Stimulated activated CD4-positive, alpha-beta T cell treated with anti-CD3 and anti-CD28 coated beads, Interleukin-2, amount 100 ng/mL, for 4 hours (primary cell): ENCODE measurements at places on chromosomes 13 and 19.

- DNase-seq, result no peak
Observed at GRCh38 chr13:44921931-44922758, 67.1 kb downstream of the NUFIP1 start.

DNA sequence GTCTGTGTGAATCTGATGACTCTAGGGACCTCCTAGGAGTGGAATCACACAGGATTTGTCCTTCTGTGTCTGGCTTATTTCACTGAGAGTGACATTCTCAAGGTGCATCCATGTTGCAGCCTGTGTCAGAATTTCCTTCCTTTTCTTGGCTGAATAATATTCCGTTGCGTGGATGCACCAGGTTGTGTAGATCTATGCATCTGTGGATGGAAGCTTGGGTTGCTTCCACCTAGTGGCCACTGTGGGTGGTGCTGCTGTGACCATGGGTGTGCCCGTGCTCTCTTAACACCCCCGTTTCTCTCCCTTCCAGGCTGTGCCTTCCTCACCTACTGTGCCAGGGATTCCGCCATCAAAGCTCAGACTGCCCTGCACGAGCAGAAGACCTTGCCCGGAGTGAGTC is 26.2 kb downstream of the CELF5 start:
- no peak for DNase-seq

GRCh38 chr13:108494991-108495645 is 134.3 kb upstream of the MYO16 start:
- no peak for DNase-seq

GRCh38 chr13:77034881-77035280 is 7.9 kb upstream of the FBXL3 start:
- DNase-seq, result no peak

DNA sequence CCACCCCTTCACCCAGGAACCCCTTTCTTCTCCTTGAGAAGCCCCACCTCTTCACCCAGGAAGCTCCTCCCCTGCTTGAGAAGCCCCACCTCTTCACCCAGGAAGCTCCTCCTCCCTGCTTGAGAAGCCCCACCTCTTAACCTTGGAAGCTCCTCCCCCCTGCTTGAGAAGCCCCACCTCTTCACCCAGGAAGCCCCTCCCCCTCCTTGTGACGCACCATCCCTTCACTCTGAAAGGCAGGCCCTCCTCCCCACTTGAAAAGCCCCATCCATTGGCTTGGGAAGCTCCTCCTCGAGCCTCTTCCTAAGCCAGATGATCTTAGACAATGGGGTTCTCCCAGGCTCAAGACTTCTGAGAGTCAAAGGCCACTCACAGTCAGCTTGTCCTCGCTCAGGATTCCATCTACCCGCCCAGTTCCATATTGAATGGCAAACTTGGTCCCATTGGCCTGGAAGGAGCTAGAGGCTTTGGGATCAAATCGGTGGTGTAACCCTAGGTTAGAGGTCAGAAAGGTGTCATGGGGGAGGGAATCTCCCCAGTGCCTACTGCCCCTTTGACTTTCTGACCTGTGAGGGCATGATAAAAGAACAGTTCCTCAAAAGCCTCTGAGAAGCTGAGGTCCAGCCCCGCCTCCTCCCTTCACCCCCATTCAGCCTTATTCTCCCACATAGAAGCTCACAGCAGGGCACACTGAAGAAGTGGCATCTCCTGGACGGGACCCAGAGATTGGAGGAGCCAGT is 4.0 kb downstream of the NAPSA start:
- no peak for DNase-seq

DNA sequence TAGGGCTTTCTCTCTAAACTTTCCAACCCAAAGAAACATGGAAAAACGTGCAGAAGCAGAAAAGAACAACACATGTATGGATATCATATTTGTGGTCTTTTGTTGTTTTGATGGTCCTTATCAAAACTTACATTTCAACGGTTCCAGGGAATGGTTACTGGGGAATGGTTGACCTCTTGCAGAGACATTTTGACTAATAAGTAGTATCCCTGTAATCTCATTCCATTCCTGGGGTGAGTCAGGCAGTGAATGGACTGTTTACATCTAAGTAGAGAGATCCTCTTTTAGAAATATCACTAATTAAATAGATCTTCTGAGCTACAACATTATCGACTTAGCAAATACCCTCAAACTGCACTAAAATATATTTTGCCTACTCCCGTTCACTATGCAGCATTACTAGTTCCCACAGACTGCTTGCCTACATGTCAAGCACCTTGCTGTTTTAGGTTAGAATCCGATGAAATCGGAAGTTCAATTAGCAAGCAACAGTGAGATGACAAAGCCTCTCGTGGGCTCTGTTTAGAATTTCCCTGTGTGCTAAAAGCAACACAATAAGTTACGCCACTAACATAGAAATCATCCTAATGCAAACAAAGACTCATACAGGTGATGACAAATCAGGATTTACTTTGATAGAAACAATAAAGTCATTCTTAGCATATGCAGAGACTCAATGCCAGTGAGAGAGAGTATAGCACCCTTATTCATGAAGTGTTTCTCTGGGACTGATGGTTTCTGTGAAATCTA is 797.7 kb upstream of the ARGLU1 start:
- no peak for DNase-seq
